ENCODE measurements at places on chromosomes 5 and 9.

DNA sequence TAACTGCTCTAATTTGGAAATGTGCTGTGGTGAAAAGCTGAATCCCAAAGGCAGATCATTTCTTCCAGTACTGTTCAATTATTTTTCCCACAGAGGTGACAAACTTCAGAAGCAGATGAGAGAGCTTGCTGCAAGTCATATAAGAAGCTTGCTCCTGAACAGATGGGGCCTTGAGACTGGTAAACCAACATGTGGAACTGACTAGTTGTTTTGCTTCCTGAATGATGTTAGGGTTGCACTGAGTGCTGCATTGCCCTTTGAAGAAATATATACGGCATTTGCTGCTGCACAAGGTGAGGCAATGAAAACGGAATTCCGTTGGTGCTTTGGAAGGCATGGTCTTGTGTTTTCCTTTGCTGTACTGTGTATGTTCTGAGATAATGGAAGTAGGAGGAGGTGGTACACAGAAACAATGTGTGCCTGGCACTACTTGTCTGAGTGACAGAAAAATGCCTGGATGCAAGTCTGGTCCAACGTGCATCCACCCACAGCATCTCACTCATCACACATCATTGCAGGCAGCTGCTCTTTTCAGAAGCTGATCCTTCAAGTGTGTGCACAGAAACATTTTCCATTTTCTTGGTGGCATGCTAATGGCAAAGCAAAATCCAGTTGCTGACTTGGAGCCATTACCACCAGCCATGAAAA, 76.9 kb downstream of the ANKH start:
- no peak for DNase-seq

DNA sequence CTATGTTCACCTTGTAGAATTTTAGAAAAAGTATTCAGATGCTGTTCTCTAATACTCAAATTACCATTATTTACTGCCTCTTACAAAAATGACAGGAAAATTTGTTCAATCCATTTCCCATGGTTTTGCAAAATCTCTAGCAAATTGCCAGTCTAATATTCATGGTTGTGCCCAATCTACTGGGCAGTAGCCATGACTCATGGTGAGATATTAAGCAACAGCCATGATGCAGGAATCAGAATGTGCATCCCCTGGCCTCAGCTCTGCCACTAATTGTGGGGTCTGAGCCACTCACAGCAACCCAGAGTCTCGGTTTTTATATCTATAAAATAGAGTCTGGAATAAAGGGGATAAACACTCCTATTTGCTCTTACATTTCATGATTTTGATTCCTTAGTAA, 353.6 kb downstream of the DEPDC1B start:
- no peak for DNase-seq

GRCh38 chr9:33835625-33836260, 18.8 kb downstream of the UBE2R2 start:
- no peak for DNase-seq

DNA sequence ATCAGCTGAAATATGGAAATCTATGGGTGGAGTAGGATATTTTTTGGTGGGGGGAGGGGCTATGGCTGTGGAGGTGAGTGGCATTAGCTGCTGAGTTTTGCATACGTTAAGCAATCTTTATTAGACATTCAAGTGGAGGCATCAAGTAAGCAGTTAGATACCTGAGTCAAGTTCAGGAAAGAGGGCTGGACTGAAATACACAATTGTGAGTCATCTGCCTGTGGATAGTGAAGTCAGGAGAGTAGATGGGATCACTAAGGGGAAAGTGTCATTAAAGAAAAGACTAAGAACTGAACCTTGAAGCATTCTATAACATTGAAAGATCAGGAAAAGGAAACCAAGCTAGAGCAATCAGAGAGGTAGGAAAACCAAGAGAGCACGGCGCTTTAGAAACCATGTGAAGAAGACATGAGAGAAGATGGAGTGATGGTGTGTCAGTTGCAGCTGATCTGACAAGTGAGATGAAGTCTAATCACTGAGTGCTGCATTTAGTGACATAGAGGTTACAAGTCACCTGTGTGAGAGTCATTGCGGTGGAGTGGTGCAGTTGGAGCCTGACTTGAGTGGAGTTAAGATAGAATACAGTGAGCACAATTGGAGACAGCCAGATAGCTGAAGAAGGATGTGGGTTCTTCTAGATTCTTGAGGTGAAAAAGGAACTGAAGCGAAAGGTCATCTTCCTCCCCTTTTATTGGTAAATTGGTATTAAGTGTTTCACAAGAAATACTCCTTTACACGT, 88.7 kb downstream of the PIP5K1B start:
- DNase-seq = peak; percentile 34

DNA sequence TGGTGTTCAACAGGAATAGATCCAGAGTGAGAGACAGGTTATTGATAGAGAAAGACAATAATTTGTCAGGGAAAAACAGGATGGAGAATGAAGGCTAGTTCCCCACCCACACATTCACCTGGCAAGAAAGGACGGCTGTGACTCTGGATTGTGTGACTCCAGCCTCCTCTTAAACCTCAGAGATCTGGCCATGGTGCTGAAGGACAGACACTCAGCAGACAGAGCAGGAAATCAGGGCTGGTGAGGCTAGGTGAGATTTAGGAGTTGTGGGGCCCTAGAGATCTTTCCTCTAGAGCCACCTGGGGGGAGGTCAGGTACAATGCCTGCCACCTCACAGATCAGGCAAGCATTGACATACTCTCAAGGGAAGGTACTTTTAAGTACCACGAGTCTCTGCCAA, 15.2 kb downstream of the OR1B1 start:
- DNase-seq = no peak

GRCh38 chr5:167763772-167764171, 527.7 kb upstream of the WWC1 start:
- DNase-seq = no peak

- no peak for DNase-seq
Measured at GRCh38 chr5:135878156-135878620, 17.5 kb downstream of the IL9 start.

- DNase-seq = no peak
Measured at GRCh38 chr5:149128023-149128875, 13.0 kb upstream of the ABLIM3 start.

DNA sequence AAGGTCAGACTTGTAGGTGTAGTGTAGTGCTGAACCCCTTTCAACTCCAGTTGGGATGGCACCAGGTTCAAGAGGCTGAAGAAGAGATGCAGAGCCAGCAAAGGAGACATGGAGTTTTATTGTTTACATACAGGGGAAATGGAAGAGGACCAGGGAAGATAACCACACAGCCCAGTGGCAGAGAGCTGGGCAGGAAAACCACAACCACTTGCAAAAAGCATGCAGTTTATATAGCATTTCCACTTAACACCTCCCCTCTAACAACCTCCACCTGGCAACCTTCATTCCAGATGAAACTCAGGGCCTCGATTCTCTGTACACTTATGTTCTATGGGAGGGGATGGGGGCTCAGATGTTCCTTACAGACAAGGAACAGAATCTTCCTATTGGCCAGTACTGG, 56.9 kb downstream of the SNX24 start:
- no peak for DNase-seq

DNA sequence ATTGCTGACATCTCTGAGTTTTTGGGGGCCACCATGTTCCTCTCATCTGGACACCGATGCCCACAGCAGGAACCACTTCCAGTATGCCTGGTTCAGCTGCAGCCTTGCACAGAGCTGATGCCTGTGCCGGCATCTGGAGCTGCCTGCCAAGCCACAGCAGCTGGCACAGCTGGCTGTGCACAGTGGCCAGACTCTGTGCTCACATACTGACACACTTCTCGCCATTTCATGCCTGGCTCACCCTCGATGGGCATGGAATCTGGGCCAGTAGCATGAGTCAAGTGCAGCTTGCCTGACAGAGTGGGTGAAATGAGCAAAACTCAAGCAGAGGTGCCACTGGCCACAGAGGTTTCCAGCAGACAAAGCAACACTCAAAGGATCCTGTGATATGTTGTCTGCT, 863.4 kb downstream of the DNAH5 start:
- no peak for DNase-seq

DNA sequence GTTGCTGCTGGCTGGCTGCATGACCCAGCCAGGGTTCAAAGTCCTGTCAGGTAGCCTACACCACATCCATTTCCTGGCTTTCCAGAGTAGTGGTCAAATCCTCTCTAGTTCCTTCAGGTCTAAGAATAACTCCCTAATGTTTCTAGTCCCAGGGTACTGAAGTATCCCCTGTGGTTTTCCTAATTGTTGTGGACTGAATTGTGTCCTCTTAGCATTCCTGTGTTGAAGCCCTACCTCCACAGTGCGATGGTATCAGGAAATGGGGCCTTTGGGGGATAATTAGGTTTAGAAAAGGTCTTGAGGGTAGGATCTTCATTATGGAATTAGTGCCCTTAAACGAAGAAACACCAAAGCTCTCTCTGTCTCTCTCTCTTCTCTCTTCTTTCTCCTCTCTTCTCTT, 191.8 kb upstream of the CCNG1 start:
- no peak for DNase-seq

DNA sequence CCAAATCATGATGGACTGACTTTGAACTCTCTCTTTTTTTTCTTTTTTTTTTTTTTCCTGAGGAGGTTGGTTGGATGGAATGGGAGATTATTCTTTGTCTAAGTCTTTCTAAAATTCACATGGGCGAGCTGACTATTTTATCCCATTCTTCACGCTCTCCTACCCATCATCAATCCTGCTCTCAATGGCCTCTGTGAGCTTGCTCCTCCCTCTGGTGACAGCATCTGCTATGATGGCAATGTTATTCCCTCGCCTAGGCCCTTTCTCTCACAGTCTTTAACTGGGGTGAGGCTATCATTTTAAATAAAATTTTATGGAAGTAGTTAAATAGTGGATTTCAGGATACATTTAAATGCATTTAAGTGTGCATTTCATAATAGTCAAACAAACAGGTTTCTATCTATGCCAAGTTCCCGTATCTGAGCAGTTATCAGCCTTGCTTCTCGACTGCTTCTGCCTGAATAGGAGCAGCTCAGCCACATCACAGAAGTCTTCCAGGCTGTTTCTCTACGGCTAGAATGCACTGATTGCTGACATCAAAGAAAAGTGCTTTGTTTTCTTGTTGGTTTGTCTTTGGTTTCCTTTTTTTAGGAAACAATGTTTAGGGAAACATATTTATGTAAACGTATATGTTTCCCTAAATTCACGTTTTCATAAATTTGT, 2233.8 kb downstream of the MAT2B start:
- DNase-seq = no peak

DNA sequence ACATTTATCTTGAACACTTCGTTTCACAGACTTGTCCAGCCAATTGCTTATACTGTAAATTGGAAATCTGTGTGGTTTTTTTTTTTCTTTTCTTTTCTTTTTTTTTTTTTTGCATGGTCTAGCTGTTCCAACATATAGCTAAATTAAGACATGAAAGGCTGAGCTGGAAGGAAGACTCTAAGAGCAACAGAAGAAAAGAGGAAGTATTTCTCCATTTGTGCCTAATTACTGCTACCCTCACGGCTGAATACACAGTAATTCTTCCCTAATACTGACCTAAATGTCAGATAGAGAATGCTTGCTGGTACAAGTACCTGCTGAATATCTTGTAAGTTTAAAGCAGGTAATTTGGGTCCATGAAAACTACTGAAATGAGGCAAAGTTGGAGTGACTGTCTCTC, 11.0 kb upstream of the HAPLN1 start:
- DNase-seq = no peak

DNA sequence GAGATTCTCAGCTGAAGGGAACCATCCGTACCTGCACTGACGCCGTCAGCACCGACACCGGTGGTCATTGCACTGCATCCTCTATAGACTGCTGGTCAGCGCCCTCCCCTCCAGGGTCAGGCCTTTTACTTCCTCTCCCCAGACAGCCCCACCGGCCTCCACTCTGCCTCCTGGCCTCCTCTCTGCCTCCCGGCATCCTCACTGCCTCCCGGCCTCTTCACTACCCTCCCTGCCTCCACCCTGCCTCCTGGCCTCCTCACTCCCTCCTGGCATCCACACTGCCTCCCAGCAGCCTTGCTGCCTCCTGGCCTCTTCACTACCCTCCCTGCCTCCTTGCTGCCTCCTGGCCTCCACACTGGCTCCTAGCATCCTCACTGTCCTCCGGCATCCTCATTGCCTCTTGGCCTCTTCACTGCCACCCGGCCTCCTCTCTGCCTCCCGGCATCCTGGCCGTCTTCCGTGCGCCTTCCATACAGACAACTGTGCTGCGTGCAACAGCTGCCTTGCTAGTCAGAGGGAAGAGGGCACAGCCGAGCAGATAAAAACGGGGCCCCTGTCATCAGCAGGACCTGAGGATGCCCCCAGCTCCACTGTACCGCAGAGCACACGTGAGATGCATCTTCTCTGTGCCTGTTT, 62.0 kb downstream of the VAV2 start:
- no peak for DNase-seq

- DNase-seq = no peak
Measured at GRCh38 chr9:115423646-115424045, 305.7 kb upstream of the TNC start.

DNA sequence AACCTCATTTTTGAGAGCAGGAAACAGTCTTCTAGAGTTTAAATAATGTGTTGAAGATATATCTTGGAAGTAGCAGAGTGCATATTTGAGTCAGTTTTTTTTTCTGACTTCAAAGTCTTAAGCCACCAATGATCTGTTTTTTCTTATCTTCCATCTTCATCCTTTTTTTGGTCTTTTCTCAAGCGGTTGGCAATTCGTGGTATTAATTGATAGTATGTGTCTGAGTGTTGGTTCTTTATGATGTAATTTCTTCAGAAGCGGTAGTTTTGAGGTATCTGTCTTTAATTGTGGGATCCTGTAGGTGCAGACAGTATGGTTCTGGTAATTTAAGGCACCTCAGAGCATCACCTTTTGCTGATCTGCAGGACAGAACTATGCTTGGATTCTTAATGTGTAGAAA, 3.9 kb downstream of the CSNK1G3 start:
- DNase-seq = no peak

DNA sequence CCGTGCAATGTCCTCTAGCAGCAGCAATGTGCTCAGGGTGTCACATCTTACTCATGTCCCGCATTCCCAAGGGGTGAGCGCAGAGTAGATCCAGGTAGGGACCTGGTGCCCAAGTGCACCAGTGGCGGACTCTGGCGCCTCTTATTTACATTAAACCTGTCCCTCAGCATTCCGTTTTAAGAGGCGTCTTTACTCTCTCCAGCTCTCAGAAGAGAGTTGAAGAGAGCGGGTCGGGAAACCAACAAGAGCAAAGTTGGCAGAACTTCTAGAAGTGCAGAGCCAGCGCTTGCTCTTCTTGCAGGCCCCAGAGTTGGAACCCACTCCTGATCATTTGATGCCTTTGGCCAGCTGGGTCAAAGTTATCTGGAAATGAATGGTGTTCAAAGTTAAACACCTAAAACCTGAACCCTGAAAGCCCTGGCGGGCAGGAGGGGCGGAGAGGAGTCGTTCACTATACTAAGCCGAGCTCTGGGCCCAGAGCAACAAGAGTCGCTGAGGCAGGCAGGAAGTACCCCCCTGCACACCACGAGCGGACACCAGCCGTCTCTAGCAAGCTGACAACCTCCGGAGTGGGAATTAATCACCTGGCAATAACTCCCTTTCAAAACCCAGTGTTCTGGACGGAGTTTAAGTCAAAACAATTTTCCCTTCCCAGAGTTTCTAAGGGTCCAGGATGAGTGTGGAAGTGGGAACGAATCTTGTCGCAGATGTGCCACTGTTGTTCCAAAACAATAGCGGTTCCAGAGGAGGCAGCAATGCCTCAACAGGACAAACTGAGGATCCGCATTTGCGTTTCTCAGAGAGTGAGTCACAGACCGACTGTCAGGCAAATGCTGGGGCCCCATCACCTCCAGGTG, 122.8 kb downstream of the TMEM161B start:
- DNase-seq = no peak

GRCh38 chr9:14325147-14325546, 11.2 kb upstream of the NFIB start:
- no peak for DNase-seq

GRCh38 chr5:38347896-38348295, 89.5 kb downstream of the EGFLAM start:
- no peak for DNase-seq

GRCh38 chr9:79524266-79524665, 47.5 kb upstream of the TLE4 start:
- DNase-seq = no peak

Data from GM12878 (cell line).